ENCODE measurements at places on chromosomes 12 and 14. TPM values are rescaled to one million over a fixed set of nuclear protein-coding genes. Genes with fewer than 3 reads are reported as not detected.
A peak's percentile ranks its signal among the peaks of the same experiment; 100 is the strongest.

DNA sequence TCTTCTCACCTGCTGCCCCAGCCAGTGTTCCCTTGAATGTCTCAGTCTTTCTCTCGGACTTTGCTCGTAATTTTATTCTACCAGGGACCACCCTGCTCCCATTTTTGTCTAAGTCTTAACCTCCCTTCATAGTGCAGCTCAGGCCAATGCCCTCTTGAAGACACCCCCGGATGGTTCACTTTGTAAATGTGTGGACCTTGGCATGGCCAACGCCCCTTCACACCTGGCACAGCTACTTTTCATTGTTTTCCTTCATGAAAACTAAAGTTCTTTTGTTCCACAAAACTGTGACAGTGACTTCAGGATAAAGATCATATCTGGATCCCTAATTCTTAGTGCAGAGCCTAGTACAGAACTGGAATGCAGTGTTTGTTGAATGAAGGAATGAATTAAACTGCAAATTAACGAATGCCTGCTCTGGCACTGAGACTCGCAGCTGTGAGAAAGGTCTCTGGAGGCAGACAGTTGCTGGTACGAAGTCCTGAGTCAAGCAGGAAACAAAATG is 3.5 kb upstream of the RNASE4 start:
- no peak for DNase-seq

DNA sequence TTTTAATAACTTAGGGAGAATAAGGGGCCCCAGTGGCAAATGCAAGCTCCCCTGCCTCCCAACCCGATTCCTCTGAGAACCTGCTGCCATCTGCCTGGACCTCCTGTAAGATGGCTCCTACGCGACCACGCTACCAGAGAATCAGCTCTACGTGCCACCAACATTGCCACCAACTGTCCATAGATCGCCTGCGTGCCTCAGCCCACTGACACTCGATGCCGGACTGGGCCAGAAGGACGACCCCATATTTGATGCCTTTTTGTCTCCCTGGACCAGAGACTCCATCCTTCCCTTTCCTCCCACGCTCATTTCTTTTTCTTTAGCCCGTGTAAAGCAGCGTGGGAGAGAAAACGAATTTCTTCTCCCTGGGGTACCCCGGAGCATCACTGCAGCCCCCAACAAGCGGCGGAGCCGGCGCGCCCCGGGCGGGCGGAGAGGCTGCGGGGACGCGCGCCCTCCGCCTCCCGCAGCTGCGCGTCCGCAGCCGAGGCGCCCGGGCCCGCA is 565 bp upstream of the KLHL42 start:
- no peak for DNase-seq

- DNase-seq, result peak; percentile 42
Observed at GRCh38 chr14:76090616-76091391, 60.9 kb upstream of the GPATCH2L start.

Gene SLCO1A2
- total RNA-seq, result not detected

DNA sequence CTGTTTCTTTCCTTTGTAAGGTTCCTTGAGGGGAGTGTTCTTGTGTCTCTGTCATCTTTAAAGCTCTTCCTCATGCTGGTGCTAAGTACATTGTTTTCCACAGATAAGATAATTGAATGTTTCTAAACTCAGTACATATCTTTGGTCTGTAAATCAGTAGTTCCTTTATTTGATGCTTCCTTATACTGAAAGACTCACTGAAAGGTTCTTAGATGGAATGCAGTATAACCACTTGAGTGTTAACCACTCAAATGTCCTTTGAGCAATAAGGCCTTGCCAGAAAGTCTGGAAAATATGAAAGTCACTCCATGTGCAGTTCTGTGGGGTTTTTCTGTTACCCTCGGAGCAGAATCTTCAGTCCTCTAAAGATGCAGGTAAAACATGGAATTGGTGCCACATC is 23.0 kb upstream of the RNU6-8 start:
- no peak for DNase-seq

- DNase-seq, result no peak
Observed at GRCh38 chr12:71877335-71878121, 38.0 kb downstream of the TBC1D15 start.

- no peak for DNase-seq
Observed at GRCh38 chr12:103969391-103969790, 3.7 kb downstream of the TDG start.
